Kidney (tissue), 22 donors: ENCODE measurements at places on chromosomes 7 and 10.
A peak's percentile ranks its signal among the peaks of the same experiment; 100 is the strongest.

GRCh38 chr7:28349637-28350036 lies 62.7 kb upstream of the CREB5 start:
- no peaks in the 10 kb centered on the region for H3K4me1 ChIP-seq
- H3K27me3 ChIP-seq, result no peaks in the 10 kb centered on the region
- H3K27ac ChIP-seq, result no peak overlapping the region
- H3K36me3 ChIP-seq, result no peaks in the 10 kb centered on the region
- no peak for DNase-seq

DNA sequence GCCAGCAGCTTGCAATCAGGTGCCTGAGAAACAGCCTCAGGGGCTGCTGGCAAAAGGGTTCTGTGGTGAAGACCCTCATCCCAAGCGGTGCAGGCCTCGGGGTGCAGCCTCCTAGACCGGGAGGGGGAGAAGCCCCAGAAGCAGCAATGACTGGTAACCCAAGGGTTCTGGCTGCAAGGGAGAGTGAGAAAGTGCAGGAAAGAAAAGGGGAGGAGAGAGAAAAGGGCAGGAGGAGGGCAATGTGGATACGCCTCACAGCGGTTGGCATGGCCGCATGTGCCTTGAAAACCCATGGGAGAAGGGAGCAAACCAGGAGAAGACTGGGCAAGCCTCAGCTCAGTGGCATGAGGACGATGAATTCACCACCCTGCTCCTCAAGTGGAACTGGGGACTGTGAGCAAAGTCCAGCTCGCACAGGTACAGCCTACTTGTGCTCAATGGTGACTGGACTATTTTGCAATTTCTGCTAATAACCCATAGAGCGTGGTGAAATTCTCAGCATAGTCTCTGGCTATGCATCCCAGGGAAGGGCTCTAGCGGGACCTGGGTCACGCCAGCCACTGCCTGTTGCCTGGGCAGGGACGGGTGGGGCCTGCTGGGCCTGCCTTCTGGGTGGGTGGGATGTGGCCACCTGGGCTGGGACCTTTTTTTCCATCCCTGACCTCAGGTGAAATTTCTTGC lies 6.2 kb downstream of the CLRN3 start:
- H3K4me3 ChIP-seq, result no peak overlapping the region
- H3K36me3 ChIP-seq, result no peaks in the 10 kb centered on the region
- no peaks in the 10 kb centered on the region for H3K27me3 ChIP-seq
- peaks cover 5% of the 10 kb centered on the region for H3K4me1 ChIP-seq
- no peak overlapping the region for H3K27ac ChIP-seq

DNA sequence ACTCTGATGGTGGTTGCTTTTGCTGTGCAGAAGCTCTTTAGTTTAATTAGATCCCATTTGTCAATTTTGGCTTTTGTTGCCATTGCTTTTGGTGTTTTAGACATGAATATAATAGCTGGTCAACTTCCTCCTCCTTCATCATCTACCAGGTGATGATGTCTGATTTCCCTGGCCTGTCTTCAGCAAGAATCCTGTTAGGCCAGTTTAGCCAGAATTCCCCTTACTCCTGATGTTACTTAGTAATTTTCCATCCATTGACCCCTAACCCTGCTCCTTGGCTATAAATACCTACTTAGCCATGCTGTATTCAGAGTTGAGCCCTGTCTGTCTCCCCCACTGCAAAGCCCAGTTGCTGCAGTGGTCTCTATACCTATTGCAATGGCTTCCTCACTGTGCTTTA lies 91.4 kb downstream of the ZNF777 start:
- no peaks in the 10 kb centered on the region for H3K36me3 ChIP-seq
- H3K4me1 ChIP-seq, result no peaks in the 10 kb centered on the region
- no peak overlapping the region for H3K4me3 ChIP-seq
- H3K27ac ChIP-seq, result no peak overlapping the region
- peak; percentile 23 for DNase-seq
- no peaks in the 10 kb centered on the region for H3K27me3 ChIP-seq

DNA sequence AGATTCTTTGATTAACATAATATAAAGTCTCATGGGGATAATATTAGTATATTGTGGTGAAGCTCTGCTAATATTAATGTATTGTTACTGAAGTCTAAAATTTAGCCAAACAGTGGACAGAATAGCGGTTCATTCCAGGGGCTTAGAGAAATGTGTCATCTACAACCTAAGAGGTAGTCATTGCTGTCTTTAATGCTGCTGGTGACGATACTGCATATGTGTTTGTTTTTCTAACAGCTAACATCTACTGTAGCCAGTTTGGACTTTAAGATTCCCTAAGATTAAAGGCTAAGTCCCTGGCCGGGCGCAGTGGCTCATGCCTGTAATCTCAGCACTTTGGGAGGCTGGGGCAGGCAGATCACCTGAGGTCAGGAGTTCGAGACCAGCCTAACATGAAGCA lies 102.0 kb upstream of the SAMD8 start:
- H3K4me3 ChIP-seq, result no peak overlapping the region
- peaks cover 2% of the 10 kb centered on the region for H3K4me1 ChIP-seq
- DNase-seq, result no peak
- H3K27ac ChIP-seq, result no peak overlapping the region
- no peaks in the 10 kb centered on the region for H3K27me3 ChIP-seq
